ENCODE measurements at places on chromosomes 5 and 9.

DNA sequence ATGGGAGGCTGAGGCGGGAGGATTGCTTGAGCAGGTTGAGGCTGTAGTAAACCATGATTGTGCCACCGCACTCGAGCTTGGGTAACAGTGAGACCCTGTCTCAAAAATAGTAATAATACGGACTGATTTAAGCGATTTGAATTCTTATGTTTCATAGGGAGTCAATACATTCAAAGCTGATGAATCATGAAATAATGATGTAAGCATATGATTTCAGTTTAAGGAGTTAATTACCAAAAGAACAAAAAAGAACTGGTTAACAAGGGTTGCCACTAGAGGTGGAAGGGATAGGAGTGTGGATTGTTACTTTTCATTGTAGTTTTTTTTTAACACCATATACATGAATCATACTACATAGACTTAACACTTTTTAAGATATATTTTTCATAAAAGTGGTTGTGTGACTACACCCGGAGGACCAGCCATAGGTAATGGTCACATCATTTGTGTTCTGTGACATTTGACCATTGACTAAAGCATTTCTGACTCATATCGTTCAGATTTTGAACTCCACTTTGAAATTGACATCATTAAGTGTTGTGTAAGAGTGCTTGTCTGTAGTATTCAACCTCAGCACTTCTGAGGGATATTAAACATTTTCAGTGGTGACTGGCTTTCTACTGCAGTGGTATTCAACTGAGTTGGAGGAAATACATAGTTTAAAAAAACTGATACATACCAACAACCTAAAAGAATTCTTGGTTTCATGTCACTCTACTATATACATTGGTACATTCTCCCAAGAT lies 7.0 kb downstream of the TRMT10B start:
- no peak for DNase-seq

GRCh38 chr5:172362755-172363154 lies 79.2 kb upstream of the UBTD2 start:
- DNase-seq: no peak

GRCh38 chr9:116360989-116361388 lies 207.4 kb downstream of the PAPPA start:
- no peak for DNase-seq

GRCh38 chr9:18490641-18491370 lies 16.9 kb downstream of the ADAMTSL1 start:
- DNase-seq: peak; percentile 97

GRCh38 chr5:139701056-139701741 lies 53.0 kb downstream of the CXXC5 start:
- DNase-seq: no peak

DNA sequence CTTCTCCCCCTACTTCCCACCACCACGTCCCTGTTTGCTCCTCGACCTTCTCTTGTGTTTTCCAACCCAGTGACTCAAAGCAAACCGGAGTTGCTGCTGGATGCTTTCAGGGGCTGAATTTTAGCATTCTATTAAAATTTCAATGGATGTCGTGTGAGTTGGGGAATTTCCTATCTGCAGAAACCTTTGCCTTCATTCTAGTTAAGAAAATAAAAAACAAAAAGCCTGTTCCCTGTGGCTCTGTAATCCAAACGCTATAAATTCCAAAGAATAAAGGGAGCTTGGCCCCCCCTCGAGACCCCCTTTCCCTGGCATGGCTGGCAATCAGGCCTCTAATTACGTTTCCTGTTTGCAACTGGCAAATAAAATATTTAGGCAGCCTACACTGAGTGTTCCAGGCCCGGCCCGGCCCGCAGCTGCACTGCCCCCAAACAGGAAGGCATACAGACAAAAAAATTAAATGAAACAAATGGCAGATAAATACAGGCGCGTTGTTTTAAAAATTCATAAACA lies 139.4 kb upstream of the PPP1R26 start:
- DNase-seq: no peak

DNA sequence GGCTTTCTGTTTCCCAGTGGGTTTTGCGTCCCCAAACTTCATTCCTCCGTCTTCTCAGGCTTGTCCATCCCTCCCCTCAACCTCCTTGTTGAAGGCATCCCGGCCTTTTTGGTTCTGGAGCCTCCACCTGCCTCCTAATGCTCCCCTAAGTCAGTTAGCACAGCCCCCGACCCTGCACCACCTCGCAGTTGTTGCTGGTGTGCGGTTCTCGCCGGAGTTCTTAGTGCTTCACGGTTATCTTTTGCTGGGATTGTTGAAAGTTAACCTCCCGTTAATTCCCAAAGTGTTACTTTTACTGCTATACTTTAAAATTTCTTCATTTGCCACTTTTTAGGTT lies 447 bp downstream of the UBLCP1 start:
- DNase-seq: no peak

DNA sequence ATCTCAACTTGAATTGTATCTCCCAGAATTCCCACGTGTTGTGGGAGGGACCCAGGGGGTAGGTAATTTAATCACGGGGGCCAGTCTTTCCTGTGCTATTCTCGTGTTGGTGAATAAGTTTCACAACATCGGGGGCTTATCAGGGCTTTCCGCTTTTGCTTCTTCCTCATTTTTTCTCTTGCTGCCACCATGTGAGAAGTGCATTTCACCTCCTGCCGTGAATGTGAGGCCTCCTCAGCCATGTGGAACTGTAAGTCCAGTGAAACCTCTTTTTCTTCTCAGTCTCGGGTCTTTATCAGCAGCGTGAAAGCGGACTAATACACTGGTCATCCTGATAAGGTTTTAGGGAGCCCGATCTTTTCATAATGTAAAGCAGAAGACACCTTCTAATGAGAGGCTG lies 687.0 kb upstream of the FTMT start:
- DNase-seq: no peak

- no peak for DNase-seq
These were observed 46.5 kb downstream of the EBF1 start for GRCh38 chr5:159053216-159053615.

DNA sequence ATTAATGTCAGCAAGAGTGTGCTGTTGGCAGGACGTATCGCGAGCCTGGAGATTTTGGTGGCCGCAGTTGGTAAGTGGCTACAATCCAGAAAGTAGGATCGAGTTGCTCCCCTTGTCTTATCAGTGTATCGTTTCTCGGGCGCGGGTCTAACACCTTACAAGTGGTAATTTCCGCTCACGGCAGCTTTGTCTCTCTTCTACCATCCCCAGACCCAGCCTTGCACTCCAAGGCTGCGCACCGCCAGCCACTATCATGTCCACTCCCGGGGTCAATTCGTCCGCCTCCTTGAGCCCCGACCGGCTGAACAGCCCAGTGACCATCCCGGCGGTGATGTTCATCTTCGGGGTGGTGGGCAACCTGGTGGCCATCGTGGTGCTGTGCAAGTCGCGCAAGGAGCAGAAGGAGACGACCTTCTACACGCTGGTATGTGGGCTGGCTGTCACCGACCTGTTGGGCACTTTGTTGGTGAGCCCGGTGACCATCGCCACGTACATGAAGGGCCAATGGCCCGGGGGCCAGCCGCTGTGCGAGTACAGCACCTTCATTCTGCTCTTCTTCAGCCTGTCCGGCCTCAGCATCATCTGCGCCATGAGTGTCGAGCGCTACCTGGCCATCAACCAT lies 1.1 kb downstream of the PTGER4 start:
- no peak for DNase-seq

DNA sequence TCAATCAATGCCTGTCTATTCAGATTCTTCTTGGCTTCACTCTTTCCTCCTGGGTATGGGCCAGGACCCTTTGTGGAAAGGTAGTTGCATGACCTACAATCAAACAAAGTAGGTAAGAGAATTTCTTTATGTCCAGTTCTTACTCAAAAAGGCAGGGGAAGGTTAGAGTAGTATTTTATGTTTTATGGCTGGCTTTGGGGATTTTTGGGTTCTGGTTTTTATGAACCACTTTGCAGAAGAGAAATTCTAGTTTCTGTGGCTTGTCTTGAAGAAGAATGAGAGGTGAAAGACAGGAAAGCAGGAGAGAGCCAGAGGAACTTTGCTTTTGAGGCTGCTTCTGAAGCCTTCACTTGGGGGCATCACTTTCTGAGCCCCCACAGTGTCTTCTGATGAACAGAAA lies 14.7 kb upstream of the CRHBP start:
- DNase-seq: no peak

All from HFF-Myc (cell line).